ENCODE measurements at places on chromosomes 1 and 21. TPM values are rescaled to one million over a fixed set of nuclear protein-coding genes. Genes with fewer than 3 reads are reported as not detected.

The MYBPH gene
- total RNA-seq = not detected

The CLDN14 gene
- not detected for total RNA-seq

GRCh38 chr1:241934201-241934848 lies 23.2 kb upstream of the BECN2 start:
- H3K36me3 ChIP-seq = peaks cover 4% of the 10 kb centered on the region
- H3K4me3 ChIP-seq = no peak overlapping the region
- no peak overlapping the region for H3K27ac ChIP-seq

DNA sequence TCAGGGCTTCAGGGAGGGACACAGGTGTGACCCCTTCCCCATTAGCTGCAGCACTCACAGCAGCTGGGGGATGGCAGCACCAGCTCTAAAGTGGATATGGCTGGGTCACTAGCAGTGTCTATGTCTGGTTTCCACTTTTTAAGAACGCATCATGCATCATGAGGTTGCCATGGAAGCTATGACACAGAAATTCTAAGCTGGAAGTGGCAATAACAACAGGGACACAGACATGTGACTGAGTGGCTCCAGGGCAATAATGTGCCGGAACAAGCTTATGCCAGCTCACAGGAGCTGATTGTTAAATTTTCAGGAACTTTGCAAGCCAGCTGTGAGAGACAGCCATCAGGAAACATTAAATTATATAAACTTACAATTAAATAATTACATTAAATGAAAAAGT lies 51.2 kb upstream of the NFASC start:
- H3K27me3 ChIP-seq = peaks cover 26% of the 10 kb centered on the region
- no peak overlapping the region for H3K4me3 ChIP-seq
- H3K36me3 ChIP-seq = no peaks in the 10 kb centered on the region

DNA sequence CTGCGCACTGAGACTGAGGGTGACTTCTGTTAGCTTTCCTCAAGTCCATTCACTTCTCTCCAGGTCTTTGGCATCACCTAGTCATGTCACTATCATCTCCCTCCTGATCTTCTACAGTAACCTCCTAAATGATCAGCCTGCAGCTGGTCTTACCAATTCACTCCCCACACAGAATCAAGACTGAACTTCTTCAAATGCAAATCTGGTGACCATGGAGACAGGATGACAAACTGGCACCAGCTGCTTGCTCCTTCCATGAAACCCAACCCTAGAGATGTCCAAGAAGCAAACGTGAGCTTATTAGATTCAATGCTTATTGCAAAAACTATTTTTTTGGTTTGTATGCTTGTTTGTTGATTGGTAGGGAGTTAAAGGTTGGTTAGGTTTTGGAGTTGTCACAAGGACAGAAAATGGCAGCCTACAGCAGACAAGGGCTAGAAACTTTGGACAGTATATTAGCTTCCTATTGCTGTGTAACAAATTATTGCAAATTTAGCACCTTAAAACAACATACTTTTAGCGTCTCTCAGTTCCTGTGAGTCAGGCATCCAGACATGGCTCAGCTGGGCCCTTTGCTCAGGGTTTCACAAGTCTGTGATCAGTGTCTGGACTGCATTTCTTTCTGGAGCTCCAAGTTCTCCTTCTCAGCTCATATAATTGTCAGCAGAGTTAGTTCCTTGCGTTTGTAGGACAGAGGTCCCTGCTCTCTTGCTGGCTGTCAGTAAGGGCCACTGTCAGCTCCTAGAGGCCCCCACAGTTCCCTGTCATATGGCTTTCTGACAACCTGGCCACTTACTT lies 53.3 kb upstream of the GJA8 start:
- H3K27me3 ChIP-seq = no peaks in the 10 kb centered on the region
- no peaks in the 10 kb centered on the region for H3K36me3 ChIP-seq
- peaks cover 13% of the 10 kb centered on the region for H3K4me1 ChIP-seq
- no peak overlapping the region for H3K27ac ChIP-seq
- DNase-seq = no peak
- H3K4me3 ChIP-seq = no peak overlapping the region

DNA sequence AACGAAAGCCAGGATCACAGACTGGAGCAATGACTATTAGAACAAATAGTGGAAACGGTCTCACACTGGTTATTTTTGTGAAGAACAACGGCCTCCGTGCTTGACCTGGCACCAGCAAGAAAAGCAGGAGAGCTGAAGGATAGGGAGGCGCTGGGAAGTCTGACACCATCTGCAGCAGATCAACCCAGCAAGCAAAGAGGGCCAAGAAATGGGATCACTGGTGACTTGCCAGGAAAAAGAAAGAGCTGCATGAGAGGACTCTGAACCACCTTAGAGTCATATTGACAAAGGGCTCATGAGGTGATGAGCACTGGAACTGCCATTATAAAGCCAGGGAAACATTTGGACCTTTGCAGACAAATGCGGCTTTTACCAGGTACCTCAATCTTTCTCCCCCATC lies 25.0 kb downstream of the MTOR start:
- no peaks in the 10 kb centered on the region for H3K4me1 ChIP-seq
- H3K36me3 ChIP-seq = peaks cover 11% of the 10 kb centered on the region
- H3K4me3 ChIP-seq = no peak overlapping the region
- H3K27me3 ChIP-seq = no peaks in the 10 kb centered on the region
- DNase-seq = no peak

- no peaks in the 10 kb centered on the region for H3K4me1 ChIP-seq
- H3K27me3 ChIP-seq = no peaks in the 10 kb centered on the region
- no peak for DNase-seq
- no peak overlapping the region for H3K4me3 ChIP-seq
These were observed 24.3 kb upstream of the MTF1 start for GRCh38 chr1:37883671-37884070.

DNA sequence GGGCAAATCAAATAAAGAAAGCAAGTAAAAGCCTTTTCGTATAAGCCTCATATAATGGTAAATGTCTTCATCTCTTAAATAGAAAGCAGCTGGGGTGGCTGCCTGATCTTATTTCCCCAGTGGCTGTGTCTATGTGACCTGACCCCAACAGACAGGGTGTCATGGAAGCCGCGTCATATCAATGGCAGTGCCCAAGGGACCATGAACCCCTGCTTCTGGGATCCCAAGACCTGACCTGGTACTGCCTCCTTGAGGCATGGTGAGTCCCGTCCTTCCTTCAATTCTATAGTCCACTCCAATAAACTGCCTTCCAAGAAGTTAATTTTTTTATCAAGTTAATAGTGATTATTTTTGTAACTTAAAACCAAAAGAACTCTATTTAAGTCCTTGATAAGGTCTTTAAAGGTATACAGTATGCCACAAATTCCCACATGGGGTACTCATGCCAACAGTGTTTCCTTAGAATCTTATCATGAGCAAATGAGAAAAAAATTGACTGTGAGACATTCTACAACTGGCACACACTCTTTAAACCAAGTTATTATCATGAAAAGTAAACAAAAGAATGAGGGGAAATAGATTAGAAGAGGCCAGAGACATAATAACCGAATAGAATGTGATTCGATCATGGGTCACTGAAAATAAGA lies 104.6 kb downstream of the ADSS2 start:
- H3K27ac ChIP-seq = no peak overlapping the region
- H3K27me3 ChIP-seq = no peaks in the 10 kb centered on the region
- H3K4me1 ChIP-seq = peaks cover 34% of the 10 kb centered on the region
- no peak for DNase-seq
- no peak overlapping the region for H3K4me3 ChIP-seq

DNA sequence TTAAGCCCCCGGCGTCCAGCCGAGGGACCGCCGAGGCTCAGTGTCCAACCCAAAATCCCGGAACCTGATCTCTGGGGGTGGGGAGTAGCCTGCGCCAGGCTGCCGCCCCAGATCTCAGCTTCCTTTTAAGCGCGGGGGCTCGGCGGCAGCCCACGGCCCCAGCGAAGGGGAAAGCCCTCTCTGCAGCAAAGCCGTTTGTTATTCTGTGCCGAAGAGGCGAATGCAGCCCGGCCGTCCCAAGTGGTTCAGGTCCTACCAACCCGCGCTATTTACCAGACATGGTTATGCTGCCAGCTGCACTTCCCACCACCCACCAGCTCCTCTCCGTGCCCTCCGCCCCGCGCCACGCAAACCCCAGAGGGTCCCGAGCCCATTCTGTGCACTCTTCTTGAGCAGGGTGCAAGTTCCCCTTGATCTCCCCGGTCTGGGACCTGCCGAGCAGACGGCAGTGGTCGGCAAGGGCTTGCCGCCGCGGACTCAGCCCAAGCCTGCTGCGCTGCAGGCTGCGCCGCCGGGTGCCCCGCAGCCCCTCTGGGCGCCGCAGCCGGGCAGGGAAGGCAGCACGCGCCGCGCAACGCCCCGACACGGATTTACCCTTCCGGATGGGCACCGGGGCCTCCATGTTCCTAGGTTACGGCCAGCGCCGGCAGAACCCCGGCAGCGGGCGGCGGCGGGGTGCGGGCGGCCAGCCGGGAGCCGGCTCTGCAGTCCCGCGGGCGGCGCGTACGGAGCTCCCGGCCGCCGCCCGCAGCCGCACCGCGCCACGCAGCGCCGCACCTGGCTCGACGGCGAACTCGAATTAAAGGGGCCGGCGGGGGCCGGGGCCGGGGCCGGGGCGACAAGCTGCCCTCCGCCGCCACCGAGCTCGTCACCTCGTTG lies 738 bp upstream of the KCNA2 start:
- no peak overlapping the region for H3K27ac ChIP-seq
- peaks cover 15% of the 10 kb centered on the region for H3K4me1 ChIP-seq
- H3K36me3 ChIP-seq = no peaks in the 10 kb centered on the region
- peak; percentile 24 for DNase-seq
- peaks cover 61% of the 10 kb centered on the region for H3K27me3 ChIP-seq
- H3K4me3 ChIP-seq = peak overlapping the region; percentile 86
